ENCODE measurements at places on chromosomes 11 and 22.

DNA sequence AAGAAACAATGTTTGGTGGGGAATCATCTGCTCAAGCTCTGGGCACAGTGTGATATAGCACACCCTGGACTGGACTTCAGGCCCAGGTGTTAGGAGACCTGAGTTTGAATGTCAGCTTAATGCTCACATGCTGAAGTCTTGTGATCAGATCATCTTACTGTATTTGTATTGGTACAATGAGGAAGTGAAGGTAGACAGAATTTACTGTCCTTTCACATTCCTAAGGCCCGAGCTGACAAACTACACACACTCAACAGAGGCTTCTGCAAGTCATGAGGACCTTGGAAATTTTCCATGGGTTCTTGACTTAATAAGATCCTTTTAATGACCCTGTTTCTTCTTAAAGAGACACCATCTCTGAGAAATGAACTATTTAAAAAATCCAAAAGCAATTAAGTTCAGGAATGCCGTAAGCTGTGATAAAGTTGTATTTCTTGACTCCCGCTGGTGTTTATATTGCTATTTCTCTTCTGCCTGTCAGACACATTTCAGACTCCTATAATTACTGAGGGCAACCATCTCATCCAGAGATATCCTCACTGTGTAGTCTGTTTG, 802.0 kb downstream of the DLG2 start:
- DNase-seq = no peak

DNA sequence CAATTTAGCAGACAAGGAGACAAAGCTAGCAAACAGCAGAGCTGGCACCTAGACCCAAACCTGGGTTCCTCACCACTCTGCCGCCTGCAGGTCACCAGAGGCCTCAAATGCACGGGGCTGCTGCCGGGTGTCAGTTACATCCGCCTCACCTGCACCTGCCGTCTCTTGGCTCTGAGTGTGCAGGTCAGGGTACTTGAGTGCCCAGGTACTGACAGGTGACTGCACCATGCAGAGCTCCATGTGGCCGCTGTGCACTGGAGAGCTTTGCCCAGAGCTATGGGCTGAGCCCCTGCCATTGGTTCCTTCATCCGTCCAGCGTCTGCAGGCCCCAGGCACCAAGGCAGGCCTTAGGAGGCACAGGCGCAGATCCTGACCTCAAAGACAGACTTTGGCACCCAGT, 35.0 kb downstream of the PDGFB start:
- DNase-seq = no peak

- DNase-seq = no peak
Measured at GRCh38 chr11:94543695-94544645, at the start of gene FUT4. Gene FUT4, plus strand, starts transcription at chr11:94543921. Its CDS starts 213 bp downstream, at chr11:94544134.

- DNase-seq = no peak
Measured at GRCh38 chr11:124605719-124606118, 5.5 kb upstream of the PANX3 start.

GRCh38 chr11:75420224-75421034, 12.6 kb downstream of the KLHL35 start:
- no peak for DNase-seq

DNA sequence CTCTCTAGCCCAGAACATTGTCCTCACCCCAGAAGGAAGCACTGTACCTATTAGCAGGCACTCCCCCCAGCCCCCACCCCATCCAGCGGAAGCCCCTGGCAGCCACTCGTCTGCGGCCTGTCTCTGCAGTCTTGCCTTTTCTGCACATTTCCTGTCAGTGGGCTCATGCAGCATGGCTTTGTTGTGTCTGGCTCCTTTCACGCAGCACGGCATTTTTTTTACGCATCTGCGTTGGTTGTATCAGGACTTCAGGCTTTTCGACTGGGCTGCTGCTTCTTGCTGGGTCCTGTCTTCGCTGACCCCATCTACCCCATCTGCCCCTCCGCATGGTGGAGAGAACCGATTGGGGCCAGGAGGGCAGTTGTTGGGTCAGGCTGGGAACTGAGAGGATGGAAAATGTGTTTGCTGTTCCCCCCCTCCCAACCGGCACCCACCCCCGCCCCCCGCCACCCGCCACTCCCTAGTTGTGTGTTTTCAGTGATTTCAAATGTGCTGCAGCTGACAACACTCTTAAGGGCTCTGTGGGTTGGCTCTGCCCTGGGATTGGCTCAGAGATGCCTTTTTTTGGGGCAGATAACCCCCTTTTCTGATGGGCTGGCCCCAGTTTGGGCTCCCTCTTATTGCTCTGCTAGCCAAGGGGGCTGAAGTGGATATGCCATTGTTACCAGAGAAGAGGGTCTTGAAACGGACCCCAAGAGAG, 110.0 kb downstream of the KIAA1671 start:
- DNase-seq = no peak

DNA sequence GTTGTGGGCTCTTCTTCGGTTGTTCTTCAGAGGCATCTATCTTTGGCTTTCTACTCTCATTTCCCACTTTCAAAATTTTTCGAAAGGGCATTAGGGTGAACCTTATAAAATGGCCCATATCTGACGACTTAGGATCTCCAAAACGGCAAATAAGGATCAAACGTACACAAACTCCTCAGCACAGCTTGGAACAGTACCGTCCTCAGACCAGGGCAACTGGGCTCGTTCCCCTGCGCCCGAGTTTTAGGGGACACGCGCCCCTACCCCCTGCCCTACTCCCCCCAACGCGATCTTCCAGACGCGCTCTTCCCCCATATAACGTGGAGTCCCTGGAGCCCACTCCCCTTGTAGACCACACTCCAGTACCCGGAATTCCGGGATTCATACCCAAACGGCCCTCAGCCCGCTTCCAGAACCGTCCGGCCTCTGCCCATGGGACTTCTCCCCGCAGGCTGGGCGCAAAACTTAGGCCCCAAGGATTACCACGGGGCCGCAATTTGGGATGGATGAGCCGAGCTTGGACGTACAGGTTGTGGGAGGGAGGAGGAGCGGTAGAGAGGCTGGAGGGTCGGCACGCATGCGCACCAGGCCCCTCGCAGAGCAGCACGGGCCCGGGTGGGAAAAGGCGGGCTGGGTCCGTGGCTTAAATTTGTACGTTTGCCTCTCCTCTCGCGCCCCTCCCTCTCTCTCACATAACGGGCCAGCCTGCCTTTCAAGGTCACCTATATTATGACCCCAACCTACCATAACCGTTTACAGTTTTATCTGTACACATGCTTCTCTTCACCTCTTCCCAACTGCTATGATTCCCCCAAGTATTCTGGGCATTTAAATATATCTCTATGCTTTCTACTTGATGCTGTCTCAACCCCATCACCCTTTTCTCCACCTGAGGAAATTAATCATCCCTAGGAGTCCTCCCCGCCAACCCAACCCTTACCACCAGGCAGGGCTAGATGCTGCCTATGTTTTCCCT, 3.4 kb downstream of the CCDC89 start:
- DNase-seq = no peak

- DNase-seq = no peak
Measured at GRCh38 chr11:91219535-91219934, 996.7 kb upstream of the CHORDC1 start.

DNA sequence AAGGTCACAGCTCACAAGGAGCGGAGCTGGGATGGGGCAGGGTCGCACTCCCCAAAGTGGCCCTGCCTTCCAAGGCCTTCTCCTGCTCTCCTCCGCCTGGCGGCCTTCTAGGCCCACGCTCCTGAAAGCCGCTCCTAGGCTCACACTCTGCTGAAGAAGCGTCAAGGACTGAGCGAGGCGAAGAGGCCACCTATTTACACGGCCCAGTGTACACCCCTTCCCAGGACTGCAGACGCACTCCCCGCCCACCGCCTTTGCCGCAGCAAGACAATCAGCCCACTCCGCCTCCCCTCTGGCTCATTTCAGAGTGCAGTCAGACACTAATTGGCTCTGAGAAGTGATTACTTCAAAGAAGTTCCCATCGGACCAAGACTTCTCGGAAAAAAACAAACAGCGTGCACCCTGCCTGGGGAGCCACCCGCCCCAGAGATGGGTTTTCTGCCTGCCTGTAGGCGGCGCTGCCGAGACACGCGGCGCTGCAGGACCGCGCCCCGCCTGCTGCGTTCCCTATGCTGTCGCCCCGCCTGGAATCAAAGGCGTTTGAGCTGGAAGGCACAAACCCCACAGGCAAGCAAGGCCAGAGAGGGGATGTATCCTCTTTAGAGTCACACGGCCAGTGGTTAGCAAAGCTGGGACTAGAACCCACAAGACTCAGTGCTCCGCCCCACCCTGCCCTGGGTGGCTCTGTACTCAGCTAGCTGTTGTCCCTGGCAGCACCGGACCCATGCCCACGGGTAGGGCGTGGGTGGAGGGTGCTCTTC, 414.8 kb downstream of the BUD13 start:
- no peak for DNase-seq

DNA sequence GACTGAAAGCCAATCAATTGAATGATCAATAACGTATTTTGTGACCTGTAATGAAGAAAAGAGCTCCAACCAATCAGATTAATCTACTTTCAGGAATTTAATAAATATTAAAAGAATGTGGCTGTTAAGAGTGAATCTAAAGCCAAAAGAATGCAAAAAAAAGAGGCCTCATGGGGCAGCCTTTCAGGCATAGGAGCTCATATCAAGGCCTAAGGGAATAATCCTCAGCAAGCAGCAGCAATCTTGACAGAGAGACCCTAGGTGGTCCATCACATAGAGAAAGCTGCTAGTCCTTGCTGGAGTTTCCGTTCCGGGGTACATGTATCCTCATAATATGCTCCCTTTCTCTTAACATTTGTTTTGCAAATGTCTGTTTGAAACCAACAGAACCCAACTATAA, 313.1 kb upstream of the PITPNB start:
- DNase-seq = no peak

DNA sequence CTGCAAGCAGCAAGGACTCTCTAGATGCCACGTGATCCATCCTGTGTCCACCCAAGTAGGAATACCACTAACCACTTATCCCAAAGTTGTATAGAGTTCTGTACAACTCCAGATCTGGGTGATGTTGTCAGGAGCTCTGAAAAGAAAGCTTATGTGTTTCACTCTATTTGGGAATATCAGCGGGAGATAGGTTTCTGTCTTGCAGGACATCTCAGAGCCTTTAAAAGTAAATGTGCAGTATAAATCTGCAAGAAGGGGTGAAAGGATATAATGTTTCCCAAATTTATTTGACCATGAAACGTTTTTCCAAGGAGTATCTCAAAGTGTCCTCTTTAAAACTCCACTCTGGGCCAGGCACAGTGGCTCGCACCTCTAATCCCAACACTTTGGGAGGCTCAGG, 13.9 kb downstream of the IRAG1 start:
- DNase-seq = no peak

- no peak for DNase-seq
Measured at GRCh38 chr11:113722221-113722620, 16.1 kb upstream of the TMPRSS5 start.

DNA sequence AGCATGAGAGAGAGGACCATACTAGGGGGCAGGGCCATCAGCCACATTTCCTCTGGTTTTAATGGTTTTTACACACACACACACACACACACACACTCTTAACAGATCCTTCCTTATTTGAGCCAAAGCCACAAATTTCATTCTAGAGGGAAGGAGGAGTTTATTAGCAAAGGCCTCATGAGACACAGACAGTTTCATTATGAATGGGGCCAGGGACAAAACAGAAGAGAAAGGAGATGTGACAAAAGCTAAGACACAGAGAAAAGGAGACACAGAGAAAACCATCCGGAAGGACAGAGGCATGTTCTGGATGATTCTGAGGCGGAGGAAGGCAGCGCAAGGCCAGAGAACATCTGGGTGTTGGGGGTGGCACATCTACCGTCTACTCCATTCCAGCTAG, 32.2 kb upstream of the ARFGAP3 start:
- DNase-seq = no peak

DNA sequence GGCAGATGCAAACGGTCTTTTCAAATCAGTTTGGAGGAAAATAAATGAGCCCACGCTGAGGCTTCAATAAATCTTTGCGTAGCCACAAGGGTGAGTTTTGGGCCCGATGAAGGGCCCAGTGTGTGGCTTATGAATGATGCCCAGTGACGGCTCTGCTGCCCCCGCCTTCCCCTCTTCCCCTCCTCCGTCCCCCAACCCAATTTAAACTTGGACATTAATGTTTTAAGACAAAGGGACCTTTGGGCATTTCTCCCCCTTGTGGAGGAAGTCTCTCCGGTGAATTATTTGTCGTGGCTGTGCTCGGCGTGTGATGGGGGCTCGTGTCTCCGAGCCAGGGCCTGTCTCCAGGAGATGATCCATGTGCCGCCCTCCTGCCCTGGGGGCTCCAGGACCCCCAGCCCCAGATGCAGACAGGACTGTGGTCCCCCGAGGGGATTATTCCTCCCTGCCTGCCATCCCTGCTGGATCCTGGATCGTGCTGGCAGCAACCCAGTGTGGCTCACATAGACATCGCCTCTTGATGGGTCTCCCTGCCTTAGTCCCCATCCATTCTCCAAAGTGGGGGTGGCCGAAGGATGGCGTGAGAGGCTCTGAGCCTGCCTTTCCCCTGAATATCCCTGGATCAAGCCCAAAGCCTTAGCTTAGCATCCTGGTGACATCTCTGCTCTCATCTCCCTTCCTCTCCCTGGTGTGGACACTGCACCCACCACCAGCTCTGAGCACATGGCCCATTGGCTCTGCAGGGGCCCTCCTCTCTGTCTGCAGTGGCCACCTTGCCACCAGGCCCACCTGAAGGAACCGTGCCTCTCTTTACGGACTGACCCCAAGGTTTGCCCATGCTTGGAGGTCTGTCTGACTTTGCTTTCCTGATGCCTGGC, 56.4 kb downstream of the SMIM38 start:
- no peak for DNase-seq

DNA sequence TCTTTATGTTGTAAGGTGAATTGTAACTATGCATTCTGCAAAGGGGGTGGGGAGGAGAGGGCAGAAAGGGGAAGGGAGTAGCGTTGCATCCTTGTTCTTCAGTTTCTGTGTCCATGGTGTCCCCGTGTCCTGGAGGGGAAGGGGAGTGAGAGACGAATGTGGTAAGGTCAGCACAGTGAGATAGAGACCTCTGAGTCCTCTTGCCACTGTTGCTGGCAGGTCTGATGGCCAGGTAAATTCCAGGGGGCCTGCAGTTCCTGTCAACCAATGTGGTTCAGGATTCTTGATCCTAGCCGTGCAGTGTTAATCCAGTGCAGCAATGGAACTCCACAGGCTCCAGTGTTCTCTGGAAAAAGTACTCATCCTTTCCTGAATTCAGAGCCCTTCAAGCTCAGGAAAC, 14.6 kb upstream of the ADSL start:
- no peak for DNase-seq

GRCh38 chr11:34926831-34927132, 10.4 kb downstream of the PDHX start:
- no peak for DNase-seq

DNA sequence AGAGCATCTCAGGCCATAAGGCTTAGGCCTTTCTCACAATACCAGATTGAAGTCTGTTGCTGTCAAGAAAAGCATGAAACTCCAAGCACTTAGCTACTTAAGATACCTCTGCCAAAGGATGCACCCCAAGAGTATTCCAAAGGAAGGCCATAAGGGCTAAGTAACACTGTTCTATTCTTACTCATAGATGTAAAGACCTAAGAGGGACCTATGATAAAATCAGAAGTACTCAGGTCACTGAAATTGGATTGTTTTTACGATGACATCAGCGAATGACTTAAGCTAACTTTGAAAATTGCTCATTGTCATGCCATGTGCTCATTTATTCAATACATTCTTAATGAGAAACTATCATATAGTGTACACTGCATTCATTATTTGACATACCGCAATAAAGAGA, 172.8 kb downstream of the KCNA4 start:
- DNase-seq = no peak

- DNase-seq = no peak
Measured at GRCh38 chr11:15143855-15144254, 29.1 kb downstream of the INSC start.

Data from NCI-H2081 treated with DMSO at 0.1 percent for 48 hours (cell line).